ENCODE measurements at places on chromosomes 1 and 21.

- DNase-seq, result no peak
These were observed 1447.8 kb upstream of the PRMT6 start for GRCh38 chr1:105608713-105609112.

GRCh38 chr21:22710721-22711120 is 1712.5 kb downstream of the NCAM2 start:
- no peak for DNase-seq

GRCh38 chr1:93729906-93730305 is 48.3 kb upstream of the BCAR3 start:
- no peak for DNase-seq

- DNase-seq, result no peak
These were observed 75.7 kb downstream of the BCAR3 start for GRCh38 chr1:93605812-93606512.

DNA sequence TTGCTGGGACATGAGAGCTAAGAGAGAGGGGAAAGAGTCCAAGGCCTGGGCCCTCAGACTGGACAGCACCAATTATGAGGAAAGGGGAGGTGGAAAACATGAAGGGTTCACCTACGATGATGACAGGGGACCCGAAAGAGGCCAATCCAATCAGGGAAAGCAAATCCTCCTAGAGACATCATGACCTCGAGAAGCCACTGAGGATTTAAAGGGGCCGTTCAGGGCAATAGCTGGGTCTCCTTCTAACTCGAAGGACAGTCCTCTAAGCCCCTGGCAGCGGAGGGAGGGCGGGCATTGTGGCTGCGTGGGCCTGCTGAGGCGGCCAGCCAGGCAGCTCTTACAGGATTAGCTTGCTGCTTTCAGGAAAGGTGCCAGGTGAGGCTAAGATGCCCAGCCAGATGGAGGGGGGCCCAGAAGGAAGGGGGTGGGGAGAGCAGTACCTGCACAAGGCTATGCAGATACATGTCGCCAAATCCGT is 7.4 kb downstream of the MEF2D start:
- peak; percentile 80 for DNase-seq

All from D341Med (cell line).